NCI-H2081 (cell line): ENCODE measurements at places on chromosomes 5 and 9.
A peak's percentile ranks its signal among the peaks of the same experiment; 100 is the strongest.

- DNase-seq, result no peak
Observed at GRCh38 chr5:139389701-139390638, at the start of gene MZB1. Gene MZB1, minus strand, starts transcription at chr5:139389913. Its CDS starts 57 bp downstream, at chr5:139389856.

DNA sequence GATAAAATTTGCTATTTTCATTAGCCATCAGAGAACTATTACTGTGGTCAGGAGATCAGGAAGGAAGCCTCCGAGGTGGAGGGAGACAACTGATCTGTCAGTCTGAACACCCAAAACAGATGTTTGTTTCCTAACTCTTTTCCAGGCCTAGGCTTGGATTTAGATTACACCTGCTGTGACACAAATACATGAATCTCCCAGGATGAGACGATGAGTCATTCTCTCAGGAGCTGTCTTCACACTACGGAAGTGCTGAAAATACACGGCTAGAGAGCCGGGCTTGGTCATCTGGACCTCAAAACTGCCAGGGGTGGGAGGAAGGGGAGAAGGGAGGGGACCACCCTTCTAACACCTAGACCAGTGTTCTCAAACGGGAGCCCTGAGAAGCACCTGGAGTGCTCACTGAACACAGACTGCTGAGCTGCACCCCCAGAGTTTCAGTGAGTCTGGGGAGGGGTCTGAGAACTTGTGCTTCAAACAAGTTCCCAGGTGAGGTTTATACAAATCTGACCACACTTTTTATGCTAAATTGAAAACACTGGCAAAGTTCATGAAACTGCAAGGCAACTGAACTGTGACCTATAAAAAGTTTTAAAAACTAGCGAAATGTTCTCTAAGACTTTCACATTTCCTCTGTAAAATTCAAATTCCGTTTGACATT lies 80.3 kb upstream of the EQTN start:
- DNase-seq, result no peak

- DNase-seq, result no peak
Observed at GRCh38 chr5:101327816-101328215, 424.7 kb upstream of the ST8SIA4 start.

DNA sequence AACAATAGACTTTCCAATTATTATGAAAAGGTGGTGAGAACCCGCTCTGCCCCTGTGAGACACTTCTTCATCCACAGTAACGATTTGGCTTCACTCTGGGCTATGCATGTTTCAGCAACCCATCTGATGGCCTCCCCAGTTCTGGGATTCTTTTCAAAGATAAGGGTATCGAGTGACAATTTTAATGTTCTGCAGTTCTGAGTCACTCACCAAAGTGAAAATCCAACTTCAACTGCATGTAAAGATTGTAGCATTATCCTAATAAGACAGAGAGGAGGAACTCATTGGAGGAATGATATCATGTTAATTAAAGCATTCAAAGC lies 1078.3 kb upstream of the SEMA6A start:
- no peak for DNase-seq

DNA sequence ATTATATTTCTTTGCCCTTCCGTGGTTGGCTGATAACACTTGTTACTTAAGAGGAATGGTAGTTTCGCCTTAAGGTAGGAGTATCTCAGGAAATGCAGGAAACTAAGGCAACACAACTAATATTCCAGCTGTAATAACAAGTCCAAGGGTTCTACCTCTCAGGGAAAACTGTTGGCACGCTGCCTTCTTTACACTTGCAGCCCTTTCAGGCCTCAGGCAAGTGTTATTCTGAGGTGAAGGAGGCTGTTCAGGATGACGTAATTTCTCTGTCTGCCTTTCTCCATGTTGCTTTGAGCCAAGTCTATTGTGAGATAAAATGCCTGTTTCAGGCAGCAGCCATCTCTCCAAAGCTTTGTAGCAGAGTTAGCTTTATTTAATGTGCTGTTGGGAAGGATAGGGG lies 38.0 kb downstream of the VCAN start:
- DNase-seq, result peak; percentile 12

- DNase-seq, result no peak
Observed at GRCh38 chr5:76733049-76733417, 17.1 kb downstream of the F2R start.

- DNase-seq, result no peak
Observed at GRCh38 chr9:120361551-120361950, 218.4 kb downstream of the CDK5RAP2 start.

GRCh38 chr9:99964336-99964735 lies 57.9 kb downstream of the STX17 start:
- no peak for DNase-seq

DNA sequence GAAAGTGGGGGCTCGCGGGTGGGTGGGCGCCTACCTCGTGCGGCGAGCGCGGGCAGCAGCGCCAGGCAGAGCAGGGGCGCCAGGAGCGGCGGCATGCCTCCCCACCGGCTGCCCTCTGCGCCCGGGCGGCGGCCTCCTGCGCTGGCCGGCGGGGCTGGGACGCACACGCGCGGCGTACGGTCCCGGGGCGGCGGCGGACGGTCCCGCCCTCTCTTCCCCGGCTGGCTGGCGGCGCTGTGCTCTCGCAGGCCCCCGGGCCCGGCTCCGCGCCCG lies 220 bp downstream of the NOTCH1 start:
- no peak for DNase-seq

DNA sequence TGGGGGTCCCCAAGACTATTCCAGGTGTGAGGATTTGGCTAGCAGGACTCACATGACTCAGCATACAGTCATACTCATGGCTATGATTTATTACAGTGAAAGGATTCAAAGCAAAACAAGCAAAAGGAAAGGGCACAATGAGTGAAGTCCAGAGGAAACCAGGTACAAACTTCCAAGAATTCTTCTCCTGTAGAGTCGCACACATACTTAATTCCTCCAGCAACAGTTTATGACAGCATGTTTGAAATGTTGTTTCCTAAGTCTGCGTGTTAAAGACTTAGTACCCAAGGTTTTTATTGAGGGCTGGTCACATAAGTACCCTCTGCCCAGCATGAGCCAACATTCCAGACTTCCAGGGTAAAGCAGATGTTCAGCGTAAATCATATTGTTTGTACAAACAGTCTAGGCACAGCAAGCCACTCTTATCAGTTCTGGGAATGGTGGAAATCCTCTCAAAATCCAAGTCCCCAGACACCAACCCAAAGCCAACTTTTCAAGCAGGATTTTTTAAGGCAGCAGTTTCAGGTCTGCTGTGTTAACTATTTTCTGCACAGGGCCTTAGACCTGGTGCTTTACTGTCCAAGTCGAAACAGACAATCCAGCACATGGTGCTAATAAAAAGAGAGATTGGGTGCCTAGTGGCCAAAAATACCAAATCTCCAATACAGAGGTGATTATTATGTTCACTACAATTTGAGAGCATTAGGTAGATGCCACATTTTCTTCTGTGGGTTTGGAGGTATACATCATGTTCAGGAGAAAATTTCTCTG lies 18.6 kb upstream of the RICTOR start:
- DNase-seq, result no peak

- no peak for DNase-seq
Observed at GRCh38 chr9:1726993-1727759, 288.0 kb upstream of the SMARCA2 start.

DNA sequence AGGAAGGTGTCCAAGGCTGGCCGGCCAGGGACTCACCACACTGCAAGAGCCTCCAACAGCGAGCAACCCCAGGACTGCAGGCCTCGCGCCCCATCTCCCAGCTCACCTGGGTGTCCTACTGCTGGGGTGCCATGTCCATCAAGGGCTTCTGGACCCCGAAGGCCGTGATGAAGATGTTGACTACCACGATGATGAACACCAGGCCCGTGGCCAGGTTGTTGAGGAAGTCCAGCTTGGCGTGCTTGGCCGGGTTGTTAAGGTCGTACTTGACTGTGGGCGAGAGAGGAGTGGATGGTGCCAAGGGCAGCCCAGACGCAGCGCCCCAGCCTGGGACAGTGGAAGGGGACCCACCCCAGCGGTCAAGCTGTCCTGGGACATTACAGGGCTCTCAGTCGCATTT lies 9.3 kb downstream of the NINJ1 start:
- no peak for DNase-seq

DNA sequence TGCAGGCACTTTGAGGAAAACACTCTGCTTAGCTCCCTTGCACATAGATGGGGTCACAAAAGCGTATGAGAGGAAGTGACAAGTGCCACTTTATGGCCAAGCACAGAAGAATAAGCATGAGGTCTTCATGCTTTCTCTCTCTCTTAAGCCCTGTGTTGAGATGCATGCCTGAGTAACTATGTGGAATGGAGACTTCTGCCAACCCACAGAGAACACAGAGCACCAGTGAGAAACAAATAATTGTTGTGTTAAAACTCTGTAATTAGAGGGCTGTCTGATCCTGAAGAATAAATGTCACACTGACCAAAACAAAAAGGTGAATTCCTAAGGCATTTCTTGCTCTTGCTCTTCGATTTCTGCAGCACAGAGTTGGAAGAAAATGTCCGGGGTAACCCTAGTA lies 488.5 kb downstream of the CTNND2 start:
- no peak for DNase-seq

- no peak for DNase-seq
Observed at GRCh38 chr5:95107138-95107537, 177.8 kb downstream of the MCTP1 start.

- DNase-seq, result no peak
Observed at GRCh38 chr5:7805379-7805778, 45.6 kb downstream of the CFAP90 start.

GRCh38 chr5:84184857-84185256 lies 199.8 kb downstream of the EDIL3 start:
- DNase-seq, result no peak

DNA sequence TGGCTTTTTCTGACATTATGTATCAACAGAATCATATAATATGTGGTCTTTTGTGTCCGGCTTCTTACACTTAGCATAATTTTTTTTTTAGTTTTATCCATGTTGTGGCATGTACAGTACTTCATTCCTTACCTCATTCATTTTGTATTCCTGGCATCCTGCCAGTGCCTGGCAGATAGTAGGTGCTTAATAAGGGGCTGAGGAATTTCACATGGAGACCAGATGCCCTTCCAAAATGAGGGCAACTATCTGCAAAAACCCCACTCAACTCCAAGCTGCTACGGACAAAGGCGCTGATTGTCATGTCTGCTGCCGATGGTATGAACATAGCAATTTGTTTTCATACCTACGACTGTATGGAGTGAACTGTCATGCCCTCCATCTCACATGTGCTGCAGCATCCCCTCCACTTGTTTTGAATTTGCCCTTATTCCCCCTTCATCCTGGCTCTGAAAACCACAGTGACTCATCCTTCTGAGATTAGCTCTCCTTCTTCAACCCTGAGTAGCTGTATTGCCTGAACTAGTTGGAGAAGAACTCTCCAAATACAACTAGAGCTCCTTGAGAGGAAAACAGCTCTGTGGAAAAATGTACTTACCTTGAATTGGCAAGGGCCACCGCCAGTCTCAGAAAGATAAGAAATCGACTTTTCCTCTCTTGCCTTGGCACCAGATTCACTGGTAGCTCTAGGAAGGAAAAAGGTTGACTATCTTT lies 41.3 kb upstream of the FOXE1 start:
- no peak for DNase-seq

DNA sequence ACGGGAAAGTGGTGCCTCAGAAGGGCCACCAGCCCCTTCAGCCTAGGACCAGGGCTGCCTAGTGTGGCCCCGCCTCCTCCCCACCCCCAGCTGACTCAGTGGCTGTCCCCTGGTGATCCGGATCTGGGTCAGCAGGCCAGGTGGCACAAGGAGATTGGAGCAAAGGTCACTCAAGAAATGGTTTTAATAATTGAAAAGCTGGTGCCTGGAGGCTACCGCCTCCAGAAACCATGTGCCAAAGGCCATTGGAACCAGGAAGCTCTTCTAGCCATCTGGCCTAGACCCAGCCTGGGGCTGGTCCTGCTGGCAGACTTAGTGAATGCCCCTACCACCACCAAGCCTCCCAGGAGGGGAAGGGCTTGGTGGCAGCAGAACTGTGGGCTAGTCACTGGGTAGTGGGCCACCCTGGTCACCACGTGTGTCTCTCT lies 1.5 kb downstream of the ST6GALNAC4 start:
- DNase-seq, result no peak

- DNase-seq, result no peak
Observed at GRCh38 chr9:123368023-123368422, 12.0 kb downstream of the CRB2 start.
